Activated CD8-positive, alpha-beta memory T cell treated with anti-CD3 and anti-CD28 coated beads, Interleukin-2, amount 50 U/mL, for 48 hours (primary cell): ENCODE measurements at places on chromosomes 12 and 14.

- DNase-seq: no peak
Measured at GRCh38 chr12:106865683-106866082, 90.0 kb upstream of the TMEM263 start.

DNA sequence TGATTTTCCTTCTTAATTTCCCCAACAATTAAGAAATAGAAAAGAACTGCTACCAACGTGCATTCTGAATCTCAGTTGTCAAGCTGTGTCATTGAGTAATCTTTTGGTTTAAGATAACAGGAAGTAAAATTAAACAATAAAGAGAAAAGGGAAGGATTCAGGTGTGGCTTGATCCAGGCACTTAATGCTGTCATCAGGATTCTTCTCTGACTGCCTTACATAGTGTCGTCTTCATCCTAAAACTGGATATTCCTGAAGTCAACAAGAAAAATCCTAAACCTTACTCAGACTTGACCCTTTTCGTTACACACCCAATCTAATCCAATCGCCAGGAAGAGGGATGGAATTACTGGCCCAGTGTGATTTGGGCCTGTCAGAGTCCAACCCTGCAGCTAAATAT, 443.8 kb downstream of the MED13L start:
- no peak for DNase-seq

DNA sequence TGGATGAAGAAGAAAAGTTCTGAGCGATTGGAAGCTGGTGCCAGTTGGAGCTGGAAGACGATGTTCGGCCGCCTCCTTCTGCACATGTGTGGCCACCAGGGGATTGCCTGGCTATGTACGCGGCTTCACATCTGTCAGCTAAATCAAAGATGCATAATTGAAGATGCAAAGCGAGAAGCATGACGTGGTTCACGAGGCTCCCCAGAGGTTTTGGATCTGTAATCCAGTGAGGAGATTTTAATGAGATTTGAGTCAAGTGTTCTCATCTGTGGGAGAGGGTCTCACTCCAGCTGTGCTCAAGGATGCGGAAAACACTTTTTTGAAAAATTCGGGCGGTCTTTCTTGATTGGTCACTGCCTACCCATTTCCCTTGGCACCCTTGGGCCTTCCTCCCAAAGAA, 94.6 kb downstream of the PAX9 start:
- DNase-seq: no peak

DNA sequence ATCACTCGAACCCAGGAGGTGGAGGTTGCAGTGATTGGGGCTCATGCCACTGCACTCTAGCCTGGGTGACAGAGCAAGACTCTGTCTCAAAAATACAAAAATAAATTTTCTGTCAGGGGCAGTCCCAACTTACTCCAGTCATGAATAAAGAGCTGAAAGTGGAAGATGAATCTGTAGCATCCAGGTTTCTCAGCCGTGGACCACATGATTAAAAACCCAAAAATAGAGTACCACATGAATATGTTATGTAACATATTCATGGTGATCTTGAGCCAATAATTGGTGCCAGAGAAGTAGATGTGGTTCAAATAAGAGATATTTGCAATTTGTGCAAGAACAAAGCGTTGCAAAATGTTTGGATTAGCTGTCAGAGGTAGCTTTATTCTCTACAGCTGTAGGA, 23.1 kb downstream of the SPIC start:
- DNase-seq: no peak

- DNase-seq: no peak
Measured at GRCh38 chr12:59386236-59386635, 209.6 kb upstream of the SLC16A7 start.

- DNase-seq: no peak
Measured at GRCh38 chr14:50920482-50921230, 23.6 kb downstream of the PYGL start.

DNA sequence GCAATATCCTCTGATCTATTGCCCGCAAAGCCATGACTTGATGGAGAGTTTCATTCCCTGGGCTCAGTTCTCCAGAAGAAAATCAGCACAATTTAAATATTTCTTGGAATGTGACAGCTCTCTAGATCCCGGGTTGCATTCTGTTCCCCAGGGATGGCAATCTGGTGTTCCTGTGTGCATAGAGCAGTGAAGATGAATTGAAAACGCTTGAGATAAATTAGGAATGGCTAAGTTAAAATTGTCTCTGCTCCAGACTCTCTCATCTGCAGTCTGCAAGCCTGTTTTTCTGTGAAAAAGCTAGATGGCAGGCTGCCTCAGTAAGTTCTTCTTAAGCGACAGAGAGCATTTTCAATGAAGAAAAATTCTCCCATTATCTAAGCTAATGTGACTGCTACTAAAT, 582.5 kb upstream of the MGAT4C start:
- no peak for DNase-seq
